ENCODE measurements at places on chromosomes 6 and 20.
A peak's percentile ranks its signal among the peaks of the same experiment; 100 is the strongest.

GRCh38 chr6:33754222-33754621, 7.5 kb upstream of the IP6K3 start:
- DNase-seq, result no peak

GRCh38 chr6:125251516-125252220, 50.1 kb downstream of the HDDC2 start:
- peak; percentile 46 for DNase-seq

DNA sequence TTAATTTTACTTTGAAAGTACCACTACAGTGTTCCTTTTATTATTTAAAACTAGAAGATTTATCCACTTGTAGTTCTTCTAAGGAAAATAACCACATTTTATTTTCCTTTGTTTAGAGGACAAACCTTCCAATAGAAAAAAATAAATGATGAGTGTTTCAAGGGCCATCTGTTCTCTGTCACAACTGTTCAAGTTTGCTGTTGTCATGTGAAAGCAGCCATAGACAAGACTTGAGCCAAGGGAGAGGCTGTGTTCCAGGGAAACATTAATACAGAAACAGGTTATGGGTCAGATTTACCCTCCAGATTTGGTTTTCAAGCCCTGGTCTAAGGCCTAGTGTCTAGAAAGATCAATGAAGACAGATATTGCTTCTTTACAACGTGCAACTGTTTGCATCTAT, 463.6 kb downstream of the C6orf118 start:
- DNase-seq, result no peak

DNA sequence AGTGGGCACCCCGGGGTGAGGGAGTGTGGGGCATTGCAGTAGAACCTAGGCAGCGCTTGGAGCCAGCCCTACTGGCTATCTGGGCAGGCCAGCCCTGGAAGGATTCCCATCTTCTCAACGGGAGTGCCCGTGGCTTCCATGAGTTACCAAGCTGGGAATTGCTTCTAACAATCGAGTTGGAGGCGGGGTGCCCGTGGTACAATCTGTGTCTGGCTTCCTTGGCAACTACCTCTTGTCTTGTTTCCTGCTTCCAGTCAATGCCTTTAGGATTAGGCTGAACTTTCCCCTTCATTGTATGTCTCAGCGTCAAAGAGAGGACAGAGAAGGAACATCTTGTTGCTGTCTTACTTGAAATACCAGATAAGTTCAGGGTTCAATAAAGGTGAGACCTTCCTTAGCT, 33.3 kb downstream of the PPP1R14C start:
- DNase-seq, result no peak

- DNase-seq, result no peak
Measured at GRCh38 chr6:56541741-56542360, 100.8 kb downstream of the DST start.

GRCh38 chr20:753897-754635, 14.2 kb downstream of the SLC52A3 start:
- DNase-seq, result no peak

GRCh38 chr6:53119349-53119748, 29.3 kb downstream of the GCM1 start:
- no peak for DNase-seq

GRCh38 chr6:27441001-27441400, 31.9 kb downstream of the ZNF184 start:
- no peak for DNase-seq

- DNase-seq, result no peak
Measured at GRCh38 chr20:62899633-62900051, 26.7 kb downstream of the DIDO1 start.

DNA sequence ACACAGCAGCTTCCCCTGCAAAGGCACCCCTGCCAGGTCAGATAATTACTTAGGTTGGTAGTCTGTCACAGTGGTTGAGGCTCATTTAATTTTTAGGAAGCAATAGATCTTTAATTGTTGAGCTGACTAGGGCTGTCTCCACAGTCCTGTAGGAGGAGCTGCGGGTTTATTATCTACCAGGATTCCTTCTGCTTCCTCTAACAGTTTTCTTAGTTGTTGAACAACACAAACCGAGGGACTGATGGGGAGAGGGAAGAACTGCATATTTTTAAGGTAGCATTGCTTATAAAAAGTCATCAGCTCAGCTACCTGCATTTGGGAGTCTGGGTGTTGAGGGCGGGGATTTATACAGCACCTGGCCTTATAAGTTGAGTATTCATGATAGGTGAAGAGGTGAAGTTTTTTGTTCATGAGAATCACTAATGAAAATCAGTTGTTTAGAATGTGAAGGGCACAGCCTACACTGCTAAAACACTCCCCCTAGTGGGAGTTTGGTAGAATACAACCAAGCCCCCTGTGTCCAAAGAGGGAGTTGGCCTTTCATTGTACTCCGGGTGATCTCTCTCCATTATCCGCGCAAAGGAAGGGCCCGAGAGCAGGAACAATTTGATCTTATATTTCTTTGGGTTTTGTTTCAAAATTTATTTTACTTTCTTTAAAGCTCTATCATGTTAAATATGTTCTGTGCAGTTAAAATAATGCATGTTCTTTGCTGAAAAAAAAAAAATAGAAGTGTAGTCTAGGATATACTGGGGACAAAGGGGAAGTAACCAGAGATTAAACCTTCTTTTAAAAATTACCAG, 69.6 kb downstream of the SSR1 start:
- no peak for DNase-seq

DNA sequence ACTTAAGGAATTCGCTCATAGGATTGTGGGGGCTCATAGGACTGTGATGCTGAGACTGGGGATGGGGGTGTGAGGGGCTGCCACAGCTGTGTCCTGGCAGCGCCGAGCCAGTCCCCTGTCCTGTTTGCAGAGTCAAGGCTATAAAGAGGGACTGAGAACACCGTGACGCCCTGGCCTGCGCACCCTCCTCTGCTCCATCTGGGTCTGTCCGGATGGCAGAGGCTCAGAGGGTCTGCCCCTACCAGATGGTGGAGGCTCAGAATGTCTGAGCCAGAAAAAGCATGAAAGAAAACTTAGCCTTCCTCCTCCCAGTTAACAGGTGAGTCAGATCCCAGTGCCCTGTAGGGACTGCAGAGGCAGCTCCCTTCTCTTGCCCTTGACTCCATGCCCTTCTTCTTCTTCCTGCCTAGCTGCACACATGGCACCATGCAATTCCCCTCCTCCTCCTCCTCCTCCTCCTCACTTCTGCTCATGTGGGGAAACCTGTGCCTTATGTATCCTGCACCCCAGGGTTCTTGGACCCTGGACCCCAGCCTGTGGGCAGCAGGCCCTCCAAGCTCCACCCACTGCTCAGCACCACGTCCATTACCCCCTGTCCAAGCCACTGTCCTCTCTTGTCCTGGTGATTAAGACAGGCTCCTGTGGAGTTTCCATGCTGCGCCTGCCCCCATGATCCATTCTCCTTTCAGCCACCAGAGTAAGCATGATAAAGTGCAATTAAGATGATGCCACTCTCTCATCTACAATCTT, 410.0 kb upstream of the SULF2 start:
- DNase-seq, result no peak

DNA sequence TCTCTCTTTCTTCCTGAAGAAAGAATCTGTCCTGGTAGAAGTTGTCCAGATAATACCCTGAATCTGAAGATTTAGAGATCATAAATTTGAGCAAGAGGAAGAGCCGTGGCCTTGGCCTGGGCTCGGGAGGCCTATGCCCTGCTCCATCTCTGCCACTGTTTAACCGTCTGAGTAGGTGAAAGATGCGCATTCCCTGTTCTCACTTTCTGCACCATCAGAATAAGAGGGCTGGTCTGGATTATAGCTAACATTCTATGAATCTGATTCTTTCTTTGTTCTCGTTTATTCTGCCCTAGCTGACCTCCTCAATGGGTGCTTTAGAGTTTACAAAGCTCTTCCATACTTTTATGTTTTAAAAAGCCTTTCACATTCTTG, 51.3 kb downstream of the ELOVL4 start:
- no peak for DNase-seq

DNA sequence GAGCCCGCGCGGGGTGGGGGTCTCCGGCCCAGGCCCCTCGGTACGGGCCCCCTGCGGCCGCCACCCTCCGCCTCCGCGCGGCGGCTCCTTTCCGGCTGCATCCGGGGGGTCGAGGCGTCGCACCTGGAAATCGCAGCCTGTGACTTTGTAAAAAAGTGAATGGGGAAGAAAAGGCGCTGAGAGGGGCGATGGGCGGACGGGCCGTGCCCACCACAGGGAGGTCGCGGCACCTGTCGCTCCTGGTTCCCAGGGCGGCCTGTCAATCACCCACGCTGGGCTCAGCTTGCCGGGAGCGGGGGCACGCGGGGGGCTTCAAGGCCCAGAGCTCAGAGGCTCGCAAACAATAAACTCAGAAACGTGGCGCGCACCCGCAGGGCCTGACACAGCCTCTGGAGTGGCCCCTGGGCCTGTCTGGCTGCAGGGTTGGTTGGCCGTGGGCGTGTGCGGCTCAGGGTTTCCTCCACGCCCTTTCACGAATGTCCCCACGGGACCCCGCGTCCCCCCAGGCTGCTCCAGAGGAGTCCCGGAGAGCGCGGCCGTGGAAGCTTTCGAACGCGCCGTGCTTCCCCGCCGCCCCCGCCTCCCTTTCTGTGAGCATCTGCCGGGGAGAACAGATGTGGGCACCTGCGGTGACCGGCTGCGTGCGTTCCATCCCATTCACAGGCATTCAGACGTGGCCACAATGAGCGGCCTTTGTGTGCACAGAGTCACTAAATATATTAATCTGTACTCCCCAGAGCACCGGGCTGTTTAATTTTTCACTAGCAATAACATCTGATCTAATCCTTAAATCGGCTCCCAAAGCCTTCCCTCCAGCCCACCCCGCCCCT, 6.1 kb upstream of the DLL1 start:
- no peak for DNase-seq

DNA sequence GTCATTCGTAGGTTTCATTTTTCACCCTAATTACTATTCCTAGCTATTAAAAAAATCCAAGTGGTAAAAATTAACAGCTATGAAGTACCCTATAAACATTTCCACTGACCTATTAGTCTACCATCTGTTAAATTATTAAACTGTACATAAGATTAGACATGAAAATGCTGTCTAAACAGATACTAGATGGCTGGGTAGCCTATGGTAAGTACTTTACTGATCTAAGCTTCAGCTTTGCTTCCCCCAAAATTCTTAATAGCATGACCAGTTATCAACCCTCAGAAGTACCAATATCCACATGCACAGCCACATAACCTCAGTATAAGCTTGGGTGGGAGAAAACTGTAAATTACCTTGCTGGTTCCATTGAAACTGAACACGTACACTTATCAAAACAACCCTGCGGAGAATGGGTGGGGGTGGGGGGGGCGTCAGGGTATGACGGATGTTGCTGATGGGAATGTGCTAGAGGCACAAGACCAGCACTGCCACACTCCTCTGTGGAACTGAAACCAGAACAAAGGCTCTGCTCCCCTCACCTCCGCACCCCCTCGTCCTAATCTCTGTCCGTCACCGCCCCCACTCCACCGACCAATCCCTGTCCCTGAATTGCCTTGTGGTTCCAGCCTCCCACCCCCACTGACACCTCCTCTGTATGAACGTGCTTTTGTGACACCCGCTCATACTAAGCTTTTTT, 45.3 kb downstream of the B4GALT5 start:
- no peak for DNase-seq

GRCh38 chr20:47921408-47921807, 136.1 kb upstream of the SULF2 start:
- DNase-seq, result no peak

DNA sequence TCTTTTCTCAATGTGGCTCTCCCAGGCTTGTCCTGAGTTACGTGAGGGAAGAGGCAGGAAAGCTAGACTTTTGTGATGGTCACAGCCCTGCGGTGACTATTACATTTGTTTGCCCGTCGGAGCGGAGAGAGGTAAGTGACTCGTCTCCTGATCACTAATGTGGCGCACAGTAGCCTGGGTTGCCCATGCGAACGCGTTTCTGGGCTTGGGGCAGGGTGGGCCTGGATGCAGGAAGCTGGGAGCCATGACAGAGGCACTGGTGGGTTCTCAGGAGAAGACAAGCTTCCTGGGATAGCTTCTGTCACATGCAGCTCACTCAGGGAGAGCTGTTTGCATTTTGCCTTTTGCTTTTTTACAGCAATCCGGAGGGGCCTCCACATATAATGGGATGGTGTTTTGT, 60.6 kb downstream of the IGF2R start:
- no peak for DNase-seq

GRCh38 chr20:38057351-38057972, 23.9 kb downstream of the RPRD1B start:
- DNase-seq, result peak; percentile 50

DNA sequence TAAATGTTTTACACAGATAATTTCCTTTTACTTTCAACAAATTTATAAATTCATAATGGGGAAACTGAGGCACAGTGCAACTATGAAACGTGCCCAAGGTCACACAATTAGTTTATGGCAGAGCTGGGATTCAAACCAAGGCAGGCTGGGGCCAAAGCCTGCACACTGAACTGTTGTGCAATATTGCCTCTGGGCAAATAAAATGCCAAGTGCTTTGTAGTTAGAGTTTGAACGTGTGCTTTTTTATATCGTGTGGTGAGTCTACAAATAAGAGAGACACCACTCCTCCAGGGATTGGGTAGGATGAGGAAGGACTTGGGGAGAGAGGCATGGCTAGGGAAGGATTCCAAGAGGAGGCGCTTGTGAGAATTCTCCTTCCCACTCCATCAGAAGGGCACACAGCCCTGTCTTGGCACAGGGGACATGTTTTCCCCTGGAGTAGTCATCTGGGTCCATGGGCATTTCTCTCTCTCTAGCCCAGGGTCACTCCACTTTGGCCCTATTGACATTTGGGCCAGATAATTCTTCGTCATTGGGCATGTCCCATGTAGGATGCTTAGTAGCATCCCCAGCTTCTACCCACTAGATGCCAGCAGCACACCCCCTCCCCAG, 2.8 kb upstream of the CDH22 start:
- DNase-seq, result no peak

GRCh38 chr6:7684076-7684475, 41.8 kb upstream of the BMP6 start:
- no peak for DNase-seq

- DNase-seq, result no peak
Measured at GRCh38 chr6:46618726-46619125, 33.9 kb downstream of the CYP39A1 start.

DNA sequence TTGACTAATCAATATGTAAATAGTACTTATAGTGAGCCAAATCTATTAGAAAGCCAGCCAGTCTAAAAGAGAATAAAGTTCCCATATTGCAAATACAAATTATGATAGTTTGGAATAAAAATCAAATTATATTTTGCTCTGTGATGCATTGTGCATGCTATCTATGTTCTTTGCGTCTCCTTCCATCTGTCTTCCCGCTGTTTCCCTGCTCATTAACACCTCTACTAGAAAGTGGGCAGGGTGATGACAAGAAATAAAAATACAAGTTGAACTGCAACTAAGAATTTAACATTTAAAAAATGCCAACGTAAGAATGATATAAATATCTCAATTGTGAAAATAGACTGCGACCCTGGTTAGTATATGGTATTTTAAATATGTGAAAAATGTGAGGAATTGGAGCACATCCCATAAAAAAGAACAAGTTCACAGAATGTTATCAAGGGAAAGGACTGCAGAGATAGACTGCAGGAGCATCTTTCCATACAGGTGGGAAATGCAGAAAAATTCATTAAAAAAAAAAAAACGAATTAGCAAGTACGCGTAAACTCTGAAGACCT, 157.6 kb upstream of the PDE7B start:
- no peak for DNase-seq

Measured in stromal cell of bone marrow (primary cell).